ENCODE measurements at places on chromosomes 5 and 9.

- DNase-seq, result no peak
Observed at GRCh38 chr5:13524936-13525335, 419.6 kb downstream of the DNAH5 start.

DNA sequence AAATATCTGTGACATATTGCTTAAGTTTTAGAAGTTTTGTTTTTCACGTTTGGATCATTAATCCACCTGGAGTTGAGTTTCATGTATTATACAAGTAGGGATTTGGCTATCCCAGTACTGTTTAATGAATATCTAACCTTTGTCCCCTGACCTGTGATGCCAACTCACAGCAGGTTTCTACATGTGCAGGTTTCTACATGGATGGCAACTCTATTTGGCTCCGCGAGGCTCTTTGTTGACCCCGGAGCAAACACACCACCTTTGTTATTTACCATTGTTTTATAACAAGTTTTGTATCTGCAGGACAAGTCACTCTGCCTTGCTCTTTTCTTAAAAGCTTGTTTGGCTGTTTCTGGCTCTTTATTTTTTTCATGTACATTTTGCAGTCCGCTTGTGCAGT lies 920 bp upstream of the SFXN1 start:
- no peak for DNase-seq

DNA sequence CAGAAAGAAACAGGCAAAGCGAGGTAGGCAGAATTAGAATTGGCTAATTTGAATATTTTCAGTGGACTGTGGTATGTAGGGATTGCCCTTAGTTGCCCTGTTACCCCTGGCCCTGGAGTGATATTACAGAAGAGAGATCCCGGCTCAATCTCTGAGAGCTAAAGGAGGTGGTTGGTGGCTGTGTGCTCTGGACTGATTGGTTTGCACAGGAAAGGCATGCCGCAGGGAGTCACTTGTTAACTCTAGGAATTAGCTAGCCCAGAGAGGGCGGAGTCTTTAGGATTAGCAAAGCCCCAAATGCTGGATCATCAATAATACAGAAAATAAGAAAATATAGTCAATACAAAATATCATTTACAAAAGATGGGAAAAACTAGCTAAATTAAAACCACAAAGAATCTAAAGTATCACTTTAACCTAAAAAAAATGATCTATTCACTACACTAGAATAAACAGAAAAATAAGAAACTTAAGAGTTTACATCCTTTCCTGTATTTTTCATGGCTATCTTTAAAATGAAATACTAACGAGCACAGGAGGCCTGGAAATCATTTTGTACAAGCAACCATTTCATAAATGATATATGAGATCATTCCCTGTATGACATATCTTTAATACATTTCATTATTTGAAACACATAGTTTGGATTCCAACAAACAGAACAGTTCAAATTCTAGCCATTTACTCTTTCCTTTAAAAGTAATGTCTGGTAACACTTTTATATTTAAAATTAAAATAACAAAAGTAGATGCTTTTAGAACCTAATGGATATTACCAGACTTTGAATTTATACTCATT lies 71.1 kb downstream of the GNAQ start:
- DNase-seq, result peak; percentile 39

DNA sequence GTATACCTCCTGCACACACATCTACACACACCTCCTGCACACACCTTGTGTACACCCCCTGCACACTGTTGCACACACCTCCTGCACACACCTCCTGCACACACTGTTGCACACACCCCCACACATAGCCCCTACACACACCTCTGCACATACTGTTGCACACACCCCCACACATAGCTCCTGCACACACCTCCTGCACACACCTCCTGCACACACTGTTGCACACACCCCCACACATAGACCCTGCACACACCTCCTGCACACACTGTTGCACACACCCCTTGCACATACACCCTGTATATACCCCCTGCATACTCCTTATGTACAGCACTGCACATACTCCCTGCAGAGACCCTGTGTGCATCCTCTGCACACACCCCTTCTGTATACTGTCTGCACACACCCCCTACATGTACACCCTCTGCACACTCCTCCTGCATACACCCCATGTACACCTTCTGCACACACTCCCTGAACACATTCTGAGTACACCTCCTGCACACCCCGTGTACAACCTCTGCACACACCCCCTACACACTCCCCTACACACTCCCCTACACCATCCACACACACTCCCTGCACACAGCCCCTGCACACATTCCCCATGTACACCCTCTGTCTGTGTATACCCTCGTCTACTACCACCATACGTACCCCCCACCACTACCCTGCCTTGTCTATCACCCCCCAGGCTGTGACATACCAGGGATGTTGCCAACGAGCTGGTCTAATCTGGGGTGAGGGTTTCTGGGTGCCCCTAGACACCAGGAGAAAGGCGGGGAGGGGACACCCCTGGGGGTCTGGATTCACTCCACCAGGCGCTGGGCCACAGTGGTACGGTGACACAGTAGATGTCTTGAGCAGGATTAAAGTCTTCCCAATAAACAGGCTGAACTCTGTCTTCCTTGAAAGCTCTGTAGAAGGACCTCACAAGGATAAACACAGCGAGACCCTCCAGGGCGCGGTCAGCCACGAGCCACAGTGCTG lies 1.1 kb upstream of the CEP72 start:
- no peak for DNase-seq

GRCh38 chr5:102539996-102540728 lies 41.4 kb upstream of the SLCO6A1 start:
- no peak for DNase-seq

DNA sequence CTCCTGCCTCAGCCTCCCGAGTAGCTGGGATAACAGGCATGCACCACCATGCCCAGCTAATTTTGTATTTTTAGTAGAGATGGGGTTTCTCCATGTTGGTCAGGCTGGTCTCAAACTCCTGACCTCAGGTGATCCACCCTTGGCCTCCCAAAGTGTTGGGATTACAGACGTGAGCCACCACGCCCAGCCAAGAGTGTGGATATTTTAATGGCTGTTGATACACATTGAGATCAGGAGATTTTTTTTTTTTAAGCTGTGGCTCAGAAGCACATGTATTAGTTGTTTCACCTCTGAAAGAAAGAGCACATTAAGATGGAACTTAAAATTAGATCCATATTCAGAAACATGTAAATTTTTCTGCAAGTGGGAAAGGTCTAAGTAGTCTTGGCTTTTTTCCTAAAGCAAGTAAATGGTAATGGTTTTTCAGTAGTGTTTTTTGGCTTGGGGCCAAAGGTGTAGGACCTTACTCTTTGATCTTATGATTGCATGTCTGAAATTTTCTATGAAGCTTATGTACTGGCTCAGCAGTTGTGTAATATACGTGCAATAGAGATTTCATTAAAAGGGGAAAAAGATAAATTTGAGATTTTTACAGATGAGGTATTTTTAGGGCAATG lies 9.9 kb downstream of the RBM27 start:
- DNase-seq, result no peak

GRCh38 chr9:114425126-114425525 lies 37.3 kb upstream of the AKNA start:
- DNase-seq, result no peak

GRCh38 chr5:151257731-151258181 lies 4.8 kb downstream of the GM2A start:
- no peak for DNase-seq

GRCh38 chr9:117795271-117795670 lies 91.1 kb downstream of the TLR4 start:
- no peak for DNase-seq

DNA sequence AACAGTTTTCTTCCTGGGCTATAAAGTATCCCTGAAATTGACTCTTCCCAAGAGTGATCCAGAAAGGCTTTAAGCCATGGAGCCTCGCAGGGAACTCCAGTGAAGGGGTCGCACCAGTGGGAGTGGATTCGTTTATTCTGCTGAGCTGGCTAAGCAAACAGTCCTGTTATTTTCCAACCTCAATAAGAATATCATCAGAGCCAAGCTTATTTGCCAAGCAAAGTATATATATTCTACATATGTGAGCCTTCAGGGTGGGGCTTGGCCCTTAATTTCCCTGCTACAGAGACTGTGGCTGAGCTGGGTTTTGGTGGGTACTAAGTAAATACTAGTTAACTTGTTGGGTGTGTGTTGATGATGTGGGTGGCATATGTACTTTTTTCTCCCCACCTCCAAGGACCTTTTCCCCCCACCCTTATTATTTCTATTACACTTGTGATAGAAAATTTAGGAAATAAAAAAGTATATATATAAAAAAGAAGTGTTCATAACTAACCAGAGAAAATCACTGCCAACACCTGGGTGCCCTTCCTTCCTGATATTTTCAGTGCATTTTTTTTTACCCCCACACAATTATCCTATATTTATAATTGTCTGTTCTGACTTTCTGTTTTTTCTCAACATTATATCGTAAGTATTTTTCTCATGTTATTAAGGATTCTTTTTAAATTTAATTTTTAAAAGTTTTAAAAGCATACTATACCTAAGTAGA lies 5.3 kb downstream of the GSN start:
- no peak for DNase-seq

DNA sequence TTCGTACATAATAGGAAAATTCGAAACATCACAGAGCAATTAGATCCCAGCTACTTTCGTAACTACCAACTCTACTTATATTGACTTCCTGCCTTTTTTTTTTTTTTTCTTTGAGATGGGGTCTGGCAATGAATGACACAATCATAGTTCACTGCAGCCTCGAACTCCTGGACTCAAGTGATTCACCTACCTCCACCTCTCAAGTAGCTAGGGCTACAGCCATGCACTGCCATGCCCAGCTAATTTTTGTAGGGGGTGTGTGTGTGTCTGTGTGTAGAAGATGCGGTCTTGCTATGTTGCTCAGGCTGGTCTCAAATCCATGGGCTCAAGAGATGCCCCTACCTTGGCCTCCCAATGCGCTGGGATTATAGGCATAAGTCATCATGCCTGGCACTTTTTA lies 5.8 kb upstream of the PAIP2 start:
- no peak for DNase-seq

- peak; percentile 16 for DNase-seq
Observed at GRCh38 chr5:170112876-170113521, 7.3 kb downstream of the FOXI1 start.

- DNase-seq, result no peak
Observed at GRCh38 chr5:16617274-16617968, 624 bp upstream of the RETREG1 start.

DNA sequence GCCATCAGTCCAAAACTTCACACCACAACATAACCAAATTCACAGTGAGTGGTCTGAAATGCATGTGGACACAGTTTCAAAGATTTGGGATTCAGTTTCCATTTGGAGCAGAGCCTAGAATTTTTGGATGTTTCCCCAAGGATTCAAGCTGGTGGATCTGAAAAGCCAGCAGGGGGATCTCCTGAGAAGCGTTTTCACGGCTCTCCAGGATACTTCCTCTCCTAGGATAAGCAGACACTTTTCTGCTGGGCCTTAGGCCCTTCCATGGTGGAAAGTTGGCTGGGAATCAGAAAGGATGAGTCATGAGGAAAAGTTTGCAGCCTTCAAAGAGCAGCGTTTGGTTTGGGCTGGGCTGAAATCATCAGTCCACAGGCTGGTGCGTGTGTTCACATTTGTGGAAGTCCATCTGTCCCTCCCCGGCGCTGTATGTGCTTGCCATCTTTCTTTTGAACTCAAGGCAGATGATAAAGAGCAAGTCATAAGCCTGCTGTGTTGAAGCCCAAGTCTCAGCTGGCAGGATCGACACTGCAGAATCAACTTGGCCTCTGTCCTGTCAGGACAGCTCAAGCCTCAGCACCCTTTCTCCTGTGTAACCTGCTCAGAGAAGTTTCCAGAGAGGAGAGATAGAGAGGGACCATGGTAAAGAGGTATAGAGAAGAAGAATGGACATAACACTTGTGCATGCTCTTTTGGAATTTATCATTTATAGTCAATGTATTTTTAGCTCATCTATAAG lies 152.6 kb upstream of the MSX2 start:
- DNase-seq, result no peak

- no peak for DNase-seq
Observed at GRCh38 chr5:107805824-107806223, 135.1 kb upstream of the EFNA5 start.

- peak; percentile 56 for DNase-seq
Observed at GRCh38 chr5:133565993-133566392, 46.3 kb downstream of the FSTL4 start.

GRCh38 chr5:132753135-132753987 lies 6.1 kb downstream of the CCNI2 start:
- DNase-seq, result peak; percentile 40

- no peak for DNase-seq
Observed at GRCh38 chr9:22240619-22241018, 206.0 kb upstream of the DMRTA1 start.

DNA sequence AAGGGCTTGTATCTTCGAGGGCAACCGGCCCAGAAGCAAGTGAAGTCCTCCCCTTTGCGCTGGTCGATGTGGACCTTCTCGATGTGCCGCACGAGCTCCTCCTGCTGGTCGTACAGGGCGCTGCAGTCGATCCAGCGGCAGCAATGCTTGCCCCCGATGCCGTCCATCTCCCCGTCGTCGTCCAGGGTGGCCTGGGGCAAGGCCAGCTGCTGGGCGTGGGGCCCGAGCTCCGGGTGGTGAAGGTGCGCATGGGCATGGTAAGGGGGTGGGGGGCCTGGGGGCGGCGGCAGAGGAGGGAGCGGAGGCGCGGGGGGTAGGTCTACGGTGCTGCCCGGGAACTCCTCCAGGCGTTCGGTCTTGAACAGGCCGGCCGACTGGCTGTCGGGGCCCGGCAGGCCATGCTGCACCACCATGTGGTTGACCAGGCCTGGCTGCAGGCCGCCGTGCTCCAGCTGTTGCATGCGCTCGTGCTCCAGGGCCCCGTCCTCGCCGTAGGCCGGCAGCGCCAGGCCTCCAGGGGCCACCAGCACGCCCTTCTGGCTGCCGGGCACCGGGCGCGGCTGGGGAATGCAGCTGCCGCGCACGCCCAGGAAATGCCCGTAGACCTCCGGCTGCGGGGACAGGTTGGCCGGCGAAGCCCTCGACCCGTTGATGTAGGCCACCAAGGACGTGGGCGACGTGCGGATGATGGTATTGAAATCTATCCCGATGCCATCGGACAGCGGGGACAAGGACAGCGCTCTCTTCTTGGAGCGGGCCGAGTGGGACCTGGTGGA lies 181.8 kb downstream of the GLIS3 start:
- DNase-seq, result peak; percentile 87

- DNase-seq, result no peak
Observed at GRCh38 chr9:38708759-38709158, 11.2 kb downstream of the FAM240B start.

GRCh38 chr5:94374336-94374735 lies 244.1 kb downstream of the KIAA0825 start:
- no peak for DNase-seq

- no peak for DNase-seq
Observed at GRCh38 chr9:33787839-33788238, 7.5 kb upstream of the PRSS3 start.

All from WTC11 (cell line).